ENCODE measurements at places on chromosomes 6 and 20.
A peak's percentile ranks its signal among the peaks of the same experiment; 100 is the strongest.

DNA sequence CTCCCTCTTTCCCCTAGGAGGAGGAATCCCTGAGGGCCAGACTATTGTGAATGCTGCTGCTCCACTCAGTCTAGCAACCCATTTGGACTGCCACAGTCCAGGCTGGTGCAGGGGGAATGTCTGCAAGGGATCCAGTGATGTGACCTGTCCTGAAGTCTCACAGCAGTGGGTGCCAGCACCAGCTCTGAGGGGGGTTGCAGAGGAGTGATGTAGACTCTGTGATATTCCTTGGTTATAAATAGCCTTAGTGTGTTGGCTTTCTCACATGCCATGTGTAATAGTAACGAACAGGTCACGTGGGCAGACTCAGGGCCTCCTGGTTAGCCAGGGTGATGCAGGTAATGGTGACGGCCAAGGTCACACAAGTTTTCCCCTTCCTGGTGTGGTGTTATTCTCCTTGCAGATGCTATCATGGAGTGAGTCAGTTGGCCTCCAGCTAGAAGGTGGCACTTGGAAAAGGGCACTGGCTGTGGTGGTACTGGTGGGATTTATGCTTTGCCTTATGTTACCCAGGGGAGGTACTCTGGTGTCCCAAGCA is 404.4 kb downstream of the UTRN start:
- no peak for DNase-seq

DNA sequence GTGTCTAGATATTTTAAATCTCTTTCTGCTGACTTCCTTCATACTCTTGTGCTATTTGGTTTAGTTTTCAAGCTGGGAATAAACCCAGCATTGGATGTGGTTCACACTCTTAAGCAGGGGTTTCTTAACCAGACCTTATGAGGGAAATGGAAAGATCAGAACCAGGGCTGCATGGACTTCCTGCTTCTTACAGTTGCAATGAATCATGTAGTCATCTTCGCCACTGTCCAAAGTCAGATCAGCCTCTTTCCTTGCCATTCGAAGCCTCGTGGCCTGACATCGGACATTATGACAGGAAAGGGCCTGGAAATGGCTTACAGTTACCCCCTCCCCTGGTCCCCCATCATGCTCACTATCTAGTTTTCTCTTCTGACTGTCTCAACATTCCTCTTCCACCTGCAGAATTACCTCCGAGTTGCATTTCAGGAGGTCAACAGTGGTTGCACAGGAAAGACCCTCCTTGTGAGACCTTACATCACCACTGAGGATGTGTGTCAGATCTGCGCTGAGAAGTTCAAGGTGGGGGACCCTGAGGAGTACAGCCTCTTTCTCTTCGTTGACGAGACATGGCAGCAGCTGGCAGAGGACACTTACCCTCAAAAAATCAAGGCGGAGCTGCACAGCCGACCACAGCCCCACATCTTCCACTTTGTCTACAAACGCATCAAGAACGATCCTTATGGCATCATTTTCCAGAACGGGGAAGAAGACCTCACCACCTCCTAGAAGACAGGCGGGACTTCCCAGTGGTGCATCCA is 16.8 kb upstream of the NAA20 start:
- DNase-seq: no peak

DNA sequence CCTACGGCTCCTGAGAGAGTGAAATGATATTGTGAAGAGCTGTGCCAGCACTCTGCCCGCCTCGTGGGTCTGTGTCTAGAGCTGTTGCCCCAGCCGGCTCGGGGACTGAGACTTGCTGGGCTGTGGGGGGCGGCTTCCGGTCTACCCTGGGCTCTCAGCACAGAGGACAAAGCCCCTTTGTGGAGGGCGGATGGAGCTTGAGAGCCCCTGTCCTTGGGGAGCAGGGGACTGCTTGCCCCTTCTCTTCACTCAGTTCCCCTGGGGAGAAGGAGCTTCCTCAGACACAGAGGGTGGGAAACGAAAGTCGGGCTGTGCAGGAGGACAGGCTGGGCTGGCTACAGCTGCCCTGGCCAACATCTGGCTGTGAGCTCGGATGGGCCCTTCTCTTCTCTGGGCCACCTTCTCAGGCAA is 11.0 kb downstream of the SRC start:
- DNase-seq: no peak

GRCh38 chr6:27043244-27043643 is 204.3 kb upstream of the PRSS16 start:
- no peak for DNase-seq

- no peak for DNase-seq
Observed at GRCh38 chr6:136607204-136607931, 57.1 kb upstream of the MAP7 start.

DNA sequence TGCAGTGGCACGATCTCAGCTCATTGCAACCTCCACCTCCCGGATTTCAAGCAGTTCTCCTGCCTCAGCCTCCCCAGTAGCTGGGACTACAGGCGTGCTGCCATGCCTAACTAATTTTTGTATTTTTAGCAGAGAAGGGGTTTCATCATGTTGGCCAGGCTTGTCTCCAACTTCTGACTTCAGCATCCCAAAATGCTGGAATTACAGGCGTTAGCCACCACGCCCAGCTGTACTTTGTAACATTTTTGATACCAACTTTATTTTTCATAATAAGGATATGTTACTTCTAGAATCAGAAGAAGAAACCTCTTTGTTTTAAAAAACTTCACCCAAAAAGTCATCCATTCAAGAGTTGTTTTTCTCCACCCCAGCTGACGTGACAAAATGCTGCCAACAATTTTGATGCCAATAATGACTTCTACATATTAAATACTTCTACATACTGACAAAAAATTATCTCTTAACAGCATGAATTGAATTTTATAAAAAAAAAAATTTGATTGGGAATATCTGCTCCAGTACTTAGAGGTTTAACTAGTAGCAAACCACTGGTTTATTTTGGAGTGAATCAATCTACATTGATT is 22.5 kb upstream of the PRIM2 start:
- no peak for DNase-seq

- DNase-seq: no peak
Observed at GRCh38 chr20:19522071-19522801, 235.8 kb upstream of the RIN2 start.

GRCh38 chr6:128172752-128173682 is 272.2 kb upstream of the THEMIS start:
- no peak for DNase-seq

- DNase-seq: no peak
Observed at GRCh38 chr6:84251891-84252539, 24.6 kb upstream of the CEP162 start.

DNA sequence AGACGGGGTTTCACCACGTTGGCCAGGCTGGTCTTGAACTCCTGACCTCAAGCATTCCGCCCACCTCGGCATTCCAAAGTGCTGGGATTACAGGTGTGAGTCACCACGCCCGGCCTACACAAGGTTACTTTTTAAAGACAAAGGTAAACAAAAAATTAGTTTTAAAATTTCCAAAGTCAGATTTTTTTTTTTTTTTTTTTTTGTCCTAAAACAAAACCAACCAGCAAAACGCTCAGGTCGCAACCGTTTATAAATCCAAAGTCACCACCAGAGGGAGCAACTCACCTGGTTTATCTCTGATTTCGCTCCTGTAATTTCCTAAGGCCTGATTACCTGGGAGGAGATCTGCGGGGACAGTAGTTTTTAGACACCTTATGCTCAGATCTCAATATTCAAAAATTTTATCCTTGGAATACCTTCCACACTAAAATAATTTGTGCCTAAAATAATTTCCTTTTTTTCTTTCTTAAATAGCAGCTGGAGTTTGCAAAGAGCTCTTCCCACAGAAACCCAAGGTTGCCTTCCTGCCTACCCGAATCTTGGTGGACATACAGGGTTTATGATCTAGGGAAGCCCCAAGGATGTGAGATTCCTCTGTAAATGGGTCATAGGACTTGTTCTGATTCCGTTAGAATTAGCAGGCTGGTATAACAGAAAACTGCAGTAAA is 19.8 kb upstream of the TREM1 start:
- DNase-seq: no peak

GRCh38 chr20:63702036-63702665 is 5.6 kb downstream of the ARFRP1 start:
- no peak for DNase-seq

- no peak for DNase-seq
Observed at GRCh38 chr20:6828794-6829423, 61.4 kb downstream of the BMP2 start.

- DNase-seq: no peak
Observed at GRCh38 chr20:37235065-37235464, 26.5 kb downstream of the GHRH start.

DNA sequence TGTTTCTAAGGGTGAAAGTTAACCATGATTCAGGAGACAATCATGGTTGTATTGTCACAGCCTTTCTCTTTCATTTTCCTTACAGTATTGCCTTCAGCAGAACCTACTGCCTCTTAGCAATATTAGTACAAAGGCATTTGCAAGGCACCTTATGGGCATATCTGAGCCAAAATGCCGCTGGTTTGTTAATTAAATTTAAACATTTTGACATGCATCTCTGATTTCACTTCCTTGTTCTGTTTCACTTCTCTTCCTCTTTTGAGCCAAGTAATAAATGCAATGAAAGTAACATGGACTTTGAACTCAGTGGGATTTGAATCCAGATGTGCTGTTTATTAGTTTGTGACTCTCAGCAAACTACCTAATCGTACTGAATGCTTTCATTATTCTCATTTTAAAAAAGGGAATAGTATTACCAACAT is 467.4 kb upstream of the CITED2 start:
- DNase-seq: no peak

GRCh38 chr6:169573883-169574282 is 127.9 kb downstream of the WDR27 start:
- no peak for DNase-seq

- DNase-seq: no peak
Observed at GRCh38 chr6:99119109-99120031, 171.6 kb upstream of the FBXL4 start.

DNA sequence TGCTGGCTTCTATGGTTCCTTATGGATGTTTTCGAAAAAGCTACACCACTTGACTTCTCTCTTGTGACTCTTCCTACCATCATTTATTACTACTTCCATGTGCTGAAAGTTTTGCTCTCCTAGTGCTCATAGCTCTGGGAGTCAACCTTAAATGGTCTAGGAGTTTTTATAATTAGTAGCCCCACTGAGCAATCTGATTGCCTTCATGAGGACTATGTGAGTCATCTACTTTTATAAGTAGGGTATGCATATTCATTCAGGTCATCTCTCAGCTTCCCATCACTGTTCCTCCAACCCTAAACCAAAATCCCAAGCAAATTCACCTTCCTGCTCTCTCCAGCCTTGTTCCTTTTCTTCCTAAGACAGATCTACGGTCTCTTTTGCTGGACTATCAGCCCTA is 17.4 kb upstream of the FAXC start:
- no peak for DNase-seq

DNA sequence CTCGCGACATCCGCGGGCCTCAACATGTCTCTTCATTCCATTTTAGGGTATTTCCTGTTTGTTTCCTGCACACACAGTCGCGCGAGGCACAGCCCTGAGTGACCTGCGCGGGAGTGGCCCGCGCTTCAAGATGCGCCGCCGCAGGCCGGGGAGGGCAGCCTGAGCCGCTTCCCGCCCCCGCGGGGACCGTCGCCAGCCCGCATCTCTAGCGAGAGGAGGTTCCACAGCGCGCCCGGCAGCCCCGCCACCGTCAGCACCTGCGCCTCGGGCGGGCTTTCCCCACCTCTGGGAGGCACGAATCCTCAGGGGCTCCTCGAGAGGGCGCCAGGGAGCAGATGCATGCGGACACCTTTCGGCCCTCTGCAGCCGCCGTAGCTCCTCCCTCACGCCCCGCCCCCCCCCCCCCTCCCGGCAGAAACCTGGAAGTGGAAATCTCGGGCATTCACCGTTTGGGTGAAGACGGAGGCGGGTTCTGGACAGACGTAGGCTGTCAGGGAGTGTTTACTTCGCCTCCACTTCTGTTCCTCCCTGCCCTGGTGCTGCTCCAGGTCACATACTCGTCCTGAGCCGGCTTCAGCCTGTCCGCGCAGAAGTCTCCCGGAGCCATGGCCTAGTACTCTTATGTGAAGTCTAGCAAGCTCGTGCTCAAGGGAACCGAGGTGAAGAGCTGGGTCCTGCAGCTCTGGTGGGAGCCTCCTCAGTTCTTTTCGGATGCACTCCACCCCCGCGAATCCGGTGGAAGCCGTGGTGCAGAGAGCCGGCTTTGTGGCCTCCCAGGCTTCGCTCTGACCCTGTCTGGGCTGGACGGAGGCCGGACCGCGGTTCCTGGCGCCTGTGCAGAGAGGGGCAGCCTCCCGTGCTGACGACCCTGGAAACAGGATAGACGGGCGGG is 880.5 kb upstream of the DEFB115 start:
- DNase-seq: peak; percentile 70

GRCh38 chr20:18187020-18187419 is 49.4 kb downstream of the KAT14 start:
- DNase-seq: no peak

GRCh38 chr6:85685713-85686112 is 43.0 kb upstream of the SYNCRIP start:
- DNase-seq: no peak

GRCh38 chr6:48113130-48113529 is 2.1 kb upstream of the PTCHD4 start:
- no peak for DNase-seq

DNA sequence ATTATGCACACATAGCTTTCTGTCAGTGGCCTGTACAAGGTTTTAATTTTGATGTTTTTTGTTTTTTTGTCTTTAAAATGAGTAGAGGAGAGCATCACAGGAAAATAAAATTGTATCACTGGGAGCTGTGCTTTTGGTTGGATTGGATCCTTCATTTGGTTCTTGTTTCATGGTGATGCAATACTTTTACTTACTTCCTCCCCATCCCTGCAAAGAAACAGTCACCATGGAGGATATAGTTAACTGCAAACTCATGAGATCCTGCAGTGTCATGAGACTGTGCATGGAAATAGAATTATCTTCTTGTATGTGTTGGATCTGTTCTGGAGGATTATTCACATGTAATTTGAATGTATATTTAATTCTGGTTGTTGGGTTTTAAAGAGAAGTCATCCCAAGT is 122.3 kb downstream of the JARID2 start:
- DNase-seq: no peak

GRCh38 chr6:148173548-148173947 is 169.1 kb upstream of the SASH1 start:
- no peak for DNase-seq

GRCh38 chr6:12458558-12458957 is 168.4 kb downstream of the EDN1 start:
- no peak for DNase-seq

GRCh38 chr6:53930330-53930729 is 135.5 kb downstream of the LRRC1 start:
- DNase-seq: no peak

Measured in stimulated activated CD8-positive, alpha-beta memory T cell treated with anti-CD3 and anti-CD28 coated beads, Interleukin-15, amount 100 ng/mL, for 24 hours (primary cell).